ENCODE measurements at places on chromosomes 2 and 18.

- no peak for DNase-seq
These were observed 22.3 kb downstream of the CD8A start for GRCh38 chr2:86768189-86768949.

DNA sequence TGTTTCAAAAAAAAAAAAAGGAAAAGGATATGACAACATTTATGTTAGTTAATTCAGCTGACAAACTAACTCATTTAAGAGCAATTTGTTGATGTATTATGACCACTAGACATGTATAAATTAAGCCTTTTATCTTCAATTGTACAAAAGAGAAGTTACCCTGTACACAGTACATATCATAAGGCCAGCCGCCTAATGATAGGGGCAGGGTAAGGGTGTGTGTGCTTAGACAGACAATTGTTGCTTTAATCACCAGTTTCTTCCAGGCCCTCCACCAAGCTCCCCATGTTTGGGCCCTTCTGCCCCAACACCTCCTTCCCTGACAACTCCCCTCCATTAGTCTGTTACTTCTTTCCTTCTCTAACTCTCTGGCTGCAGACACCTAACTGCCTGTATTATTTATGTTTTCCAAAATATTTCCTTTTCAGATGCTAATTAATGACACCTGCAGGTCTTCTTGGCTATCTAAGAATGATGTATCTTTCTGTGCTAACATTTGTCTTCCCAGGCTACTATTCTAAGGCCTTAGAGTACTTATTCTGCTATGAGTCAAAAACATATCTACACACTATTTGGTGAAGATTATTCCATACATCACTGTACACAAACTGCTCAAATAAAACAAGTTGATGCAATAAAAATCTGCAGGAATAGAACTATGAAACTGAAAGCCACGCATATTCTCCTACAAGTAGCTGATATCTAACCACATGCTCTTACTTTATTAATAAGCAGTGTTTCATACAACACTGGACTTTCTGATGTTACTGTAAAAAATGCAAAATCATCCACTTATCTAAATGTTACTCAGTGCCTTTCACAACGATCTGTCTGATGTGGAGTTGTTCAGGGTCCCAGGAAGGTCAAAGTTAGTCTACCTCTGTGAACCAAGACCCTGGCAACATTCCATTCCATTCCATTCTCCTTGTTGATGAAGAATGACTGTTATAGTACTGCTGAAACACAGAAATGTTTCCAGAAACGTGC, 26.4 kb downstream of the TMEM131 start:
- no peak for DNase-seq

DNA sequence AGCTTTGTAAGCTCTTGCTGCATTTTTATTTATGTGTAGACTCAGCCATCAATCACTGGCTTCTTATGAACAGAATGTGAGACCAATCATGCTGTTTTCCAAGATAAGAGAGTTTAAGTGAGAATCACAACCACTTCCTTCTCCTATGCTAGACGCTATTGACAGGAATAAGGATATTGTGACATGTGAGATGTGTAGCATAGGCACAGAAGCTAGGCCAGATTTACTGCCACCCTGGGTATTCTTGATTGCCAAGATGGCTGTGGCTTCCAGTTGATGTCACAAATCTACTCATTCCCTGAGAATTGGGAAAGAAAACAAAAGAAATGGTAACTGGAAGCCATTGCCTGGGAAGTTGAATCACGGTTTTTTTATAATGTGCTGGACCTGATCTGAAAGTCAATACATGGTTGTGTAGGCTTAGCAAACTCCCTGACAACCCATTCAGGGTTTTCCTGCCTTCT, 49.9 kb downstream of the RAB27B start:
- DNase-seq, result no peak

GRCh38 chr2:72191441-72191840, 43.8 kb upstream of the CYP26B1 start:
- no peak for DNase-seq

DNA sequence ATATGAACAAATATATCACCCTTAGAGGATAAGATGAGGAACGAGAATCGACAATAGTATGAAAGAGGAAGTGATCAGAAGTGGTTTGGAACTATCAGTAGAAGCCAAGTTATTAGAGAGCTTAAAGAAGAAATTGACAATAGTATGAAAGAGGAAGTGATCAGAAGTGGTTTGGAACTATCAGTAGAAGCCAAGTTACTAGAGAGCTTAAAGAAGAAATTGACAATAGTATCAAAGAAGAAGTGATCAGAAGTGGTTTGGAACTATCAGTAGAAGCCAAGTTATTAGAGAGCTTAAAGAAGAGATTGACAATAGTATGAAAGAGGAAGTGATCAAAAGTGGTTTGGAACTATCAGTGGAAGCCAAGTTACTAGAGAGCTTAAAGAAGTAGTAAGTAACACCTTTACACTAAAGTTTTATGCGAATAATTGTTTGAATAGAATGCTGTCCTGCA, 175.5 kb downstream of the ZNF407 start:
- DNase-seq, result no peak

GRCh38 chr18:2173486-2173885, 397.8 kb downstream of the METTL4 start:
- DNase-seq, result peak; percentile 89

- no peak for DNase-seq
These were observed 108.4 kb downstream of the COL6A3 start for GRCh38 chr2:237305579-237305978.

DNA sequence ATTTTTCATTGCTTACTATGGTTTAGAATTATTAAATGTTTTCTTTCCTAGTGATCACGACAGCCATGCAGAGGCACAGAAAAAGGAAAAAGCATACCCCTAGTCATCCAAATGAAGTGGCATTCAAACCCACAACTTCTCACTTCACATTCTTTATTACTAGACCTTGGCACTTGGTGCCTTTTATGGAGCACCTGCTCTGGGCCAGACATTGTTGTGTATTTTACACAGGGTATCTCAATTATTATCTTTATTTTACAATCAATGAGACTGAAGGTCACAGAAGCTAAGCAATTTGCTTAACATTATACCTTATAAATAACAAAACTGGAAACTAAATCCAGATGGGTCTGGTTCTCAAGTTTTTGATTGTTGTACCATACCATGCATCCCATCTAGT, 235.3 kb downstream of the LRATD1 start:
- no peak for DNase-seq

- DNase-seq, result no peak
These were observed 494.4 kb downstream of the TMX3 start for GRCh38 chr18:68220458-68220857.

DNA sequence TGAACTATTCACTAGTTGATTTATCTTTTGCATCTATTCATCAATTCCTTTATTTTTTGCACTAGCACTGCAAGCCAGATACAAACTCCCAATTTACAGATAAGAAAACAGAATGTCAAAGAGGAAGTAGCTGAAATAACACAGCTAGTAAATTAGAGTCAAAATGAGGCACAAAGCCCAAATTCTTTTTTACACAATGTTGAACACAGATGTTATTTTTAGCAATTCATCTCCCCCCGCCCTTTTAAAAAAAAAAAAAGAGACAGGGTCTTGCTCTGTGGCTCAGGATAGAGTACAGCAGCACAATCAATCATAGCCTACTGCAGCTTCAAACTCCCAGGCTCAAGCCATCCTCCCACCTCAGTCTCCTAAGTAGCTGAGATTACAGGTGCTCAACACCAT, 127.8 kb downstream of the CCBE1 start:
- no peak for DNase-seq

DNA sequence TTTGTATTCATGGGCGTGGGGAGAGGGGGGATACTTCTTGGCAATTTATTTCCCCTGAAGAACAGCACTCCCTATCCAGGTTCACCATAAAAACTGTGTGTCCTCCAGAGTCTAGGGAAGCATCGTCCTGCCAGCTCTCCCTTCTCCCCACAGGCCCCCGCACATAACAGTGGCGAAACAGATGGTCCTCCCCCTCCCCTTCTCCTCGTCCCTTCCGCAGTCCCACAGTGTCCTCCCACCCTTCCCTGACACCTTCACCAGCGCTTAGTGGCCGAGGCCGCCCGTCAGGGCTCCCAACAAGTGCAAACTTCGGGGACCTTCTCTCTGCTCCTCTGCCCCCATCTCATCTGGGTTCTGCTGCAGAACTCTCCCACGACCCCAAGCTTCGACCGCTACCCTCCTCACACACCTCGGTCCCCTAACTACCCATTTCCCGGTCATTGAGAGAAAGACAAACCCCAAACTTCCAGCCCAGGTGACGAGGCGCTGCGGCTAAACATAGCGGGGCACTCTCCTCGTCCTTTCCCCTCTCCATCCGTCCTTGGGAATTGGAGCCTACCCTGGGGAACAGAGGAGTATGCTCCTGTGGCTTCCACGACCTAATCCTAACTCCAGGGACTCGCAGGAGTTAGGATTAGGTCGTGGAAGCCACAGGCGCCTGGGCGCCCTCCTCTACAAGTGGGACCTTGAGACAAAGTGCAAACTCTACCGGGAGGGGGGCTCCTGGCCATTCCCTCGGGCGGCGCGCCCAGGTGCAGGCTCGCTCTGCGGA, 971 bp downstream of the ZNF385B start:
- DNase-seq, result peak; percentile 2

- DNase-seq, result no peak
These were observed 7.5 kb downstream of the PARD6G start for GRCh38 chr18:80239830-80240229.

- no peak for DNase-seq
These were observed 83.4 kb downstream of the COL6A3 start for GRCh38 chr2:237330541-237330940.

- DNase-seq, result no peak
These were observed 26.5 kb upstream of the ABI2 start for GRCh38 chr2:203301667-203302066.

DNA sequence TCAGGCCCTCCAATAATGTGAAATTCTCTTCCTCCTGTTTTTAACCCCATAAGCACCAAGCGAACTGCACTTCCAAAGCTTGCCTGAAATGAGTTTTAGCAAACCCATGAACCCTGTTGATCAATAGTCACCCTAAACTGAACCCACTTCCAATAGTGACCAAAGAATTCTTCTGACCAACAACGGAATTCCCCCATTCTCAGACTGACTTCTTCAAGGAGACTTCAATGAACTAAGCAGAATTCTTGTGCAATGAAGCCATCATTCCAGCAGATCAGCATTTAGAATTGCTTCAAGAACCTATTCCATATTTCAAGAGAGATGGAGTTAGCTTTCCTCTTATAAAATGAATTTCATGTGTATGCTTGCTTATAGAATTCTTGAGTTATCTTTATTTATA, 176.9 kb upstream of the FN1 start:
- peak; percentile 81 for DNase-seq

- DNase-seq, result peak; percentile 65
These were observed 86.6 kb downstream of the ASB1 start for GRCh38 chr2:238513346-238513745.

GRCh38 chr2:62038975-62039771, 133.7 kb downstream of the COMMD1 start:
- DNase-seq, result peak; percentile 20

DNA sequence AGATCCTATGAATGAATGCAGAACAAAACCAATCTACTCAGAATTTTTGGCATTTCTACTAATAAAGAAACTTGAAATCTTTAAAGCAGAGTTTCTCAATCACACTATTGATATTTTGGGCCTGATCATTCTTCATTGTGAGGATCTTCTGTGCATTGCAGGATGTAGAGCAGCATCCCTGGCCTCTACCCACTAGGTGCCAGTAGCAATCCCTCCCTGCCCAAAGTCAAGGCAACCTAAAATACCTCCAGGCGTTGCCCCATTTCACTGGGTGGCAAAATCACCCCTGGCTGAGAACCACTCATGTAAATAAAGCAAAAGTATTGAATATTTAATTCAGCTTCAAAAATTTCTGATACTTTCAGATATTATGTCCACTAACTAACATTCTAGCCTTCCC, 213.0 kb downstream of the SP3 start:
- peak; percentile 16 for DNase-seq

DNA sequence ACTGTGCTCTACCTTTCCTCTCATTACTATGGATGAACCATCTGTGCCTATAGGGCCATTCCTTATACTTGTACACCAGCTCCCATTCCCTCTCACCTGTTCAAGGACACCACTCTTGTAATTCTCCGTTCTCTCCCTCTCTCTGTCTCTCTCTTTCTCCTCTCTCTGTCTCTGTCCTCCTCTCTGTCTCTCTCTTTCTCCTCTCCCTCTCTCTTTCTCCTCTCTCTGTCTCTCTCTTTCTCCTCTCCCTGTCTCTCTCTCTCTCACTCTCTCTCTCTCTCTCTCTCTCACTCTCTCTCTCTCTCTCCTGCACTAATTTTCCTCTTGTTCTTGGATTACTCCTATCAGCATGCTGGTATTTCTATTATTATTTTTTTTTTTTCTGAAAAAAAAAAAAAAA, 78.9 kb upstream of the RMDN2 start:
- no peak for DNase-seq

DNA sequence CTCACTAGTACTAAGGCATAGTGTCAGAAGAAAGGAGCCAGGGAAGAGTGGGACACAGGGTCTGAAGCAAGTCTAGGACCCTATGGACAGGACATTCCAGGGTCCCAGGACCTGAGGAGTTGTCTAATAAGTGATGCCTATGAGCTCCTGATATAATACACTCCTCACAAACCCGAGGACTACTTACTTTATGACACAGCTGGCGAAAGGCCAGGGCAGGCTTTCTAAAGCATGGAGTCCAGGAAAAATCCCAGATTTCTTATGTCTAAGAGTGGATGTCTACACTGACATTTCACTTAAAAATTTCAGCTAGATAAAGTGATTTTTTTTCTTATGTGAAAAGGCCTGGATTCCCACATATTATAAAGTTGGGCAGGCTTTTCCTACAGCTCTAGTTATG, 502.2 kb upstream of the SETBP1 start:
- no peak for DNase-seq

- no peak for DNase-seq
These were observed 43.6 kb downstream of the SPRED2 start for GRCh38 chr2:65388596-65389390.

DNA sequence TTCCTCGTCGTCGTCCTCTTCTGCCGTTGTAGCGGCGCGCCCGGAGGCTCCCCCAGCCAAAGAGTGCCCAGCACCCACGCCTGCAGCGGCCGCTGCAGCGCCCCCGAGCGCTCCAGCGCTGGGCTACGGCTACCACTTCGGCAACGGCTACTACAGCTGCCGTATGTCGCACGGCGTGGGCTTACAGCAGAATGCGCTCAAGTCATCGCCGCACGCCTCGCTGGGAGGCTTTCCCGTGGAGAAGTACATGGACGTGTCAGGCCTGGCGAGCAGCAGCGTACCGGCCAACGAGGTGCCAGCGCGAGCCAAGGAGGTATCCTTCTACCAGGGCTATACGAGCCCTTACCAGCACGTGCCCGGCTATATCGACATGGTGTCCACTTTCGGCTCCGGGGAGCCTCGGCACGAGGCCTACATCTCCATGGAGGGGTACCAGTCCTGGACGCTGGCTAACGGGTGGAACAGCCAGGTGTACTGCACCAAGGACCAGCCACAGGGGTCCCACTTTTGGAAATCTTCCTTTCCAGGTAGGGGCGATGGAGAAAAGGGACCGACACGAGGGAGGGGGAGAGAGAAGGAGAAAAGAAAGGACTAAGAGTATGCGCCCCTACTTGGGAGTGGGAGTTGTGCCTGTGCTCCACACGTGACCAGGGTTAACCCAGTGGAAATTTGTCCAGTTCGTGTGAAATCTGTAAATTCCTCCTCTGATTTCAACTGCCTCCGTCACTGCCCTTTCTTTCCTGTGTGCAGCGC, 800 bp downstream of the HOXD13 start:
- DNase-seq, result peak; percentile 56

GRCh38 chr2:36354811-36355150, 797 bp upstream of the CRIM1 start:
- no peak for DNase-seq

GRCh38 chr2:155841442-155841841, 491.1 kb downstream of the NR4A2 start:
- no peak for DNase-seq

GRCh38 chr2:82182270-82182669, 1877.7 kb upstream of the LRRTM1 start:
- no peak for DNase-seq

GRCh38 chr2:230134496-230135129, 65.9 kb upstream of the SLC16A14 start:
- peak; percentile 61 for DNase-seq

All from EL (cell line).